Brain (organoid and tissue), 16 donors: ENCODE measurements at places on chromosomes 1 and 21. TPM values are rescaled to one million over a fixed set of nuclear protein-coding genes. Genes with fewer than 3 reads are reported as not detected.

The MGST3 gene
- 196 TPM for polyA plus RNA-seq

The VWA5B1 gene
- 0.14 TPM for polyA plus RNA-seq

DNA sequence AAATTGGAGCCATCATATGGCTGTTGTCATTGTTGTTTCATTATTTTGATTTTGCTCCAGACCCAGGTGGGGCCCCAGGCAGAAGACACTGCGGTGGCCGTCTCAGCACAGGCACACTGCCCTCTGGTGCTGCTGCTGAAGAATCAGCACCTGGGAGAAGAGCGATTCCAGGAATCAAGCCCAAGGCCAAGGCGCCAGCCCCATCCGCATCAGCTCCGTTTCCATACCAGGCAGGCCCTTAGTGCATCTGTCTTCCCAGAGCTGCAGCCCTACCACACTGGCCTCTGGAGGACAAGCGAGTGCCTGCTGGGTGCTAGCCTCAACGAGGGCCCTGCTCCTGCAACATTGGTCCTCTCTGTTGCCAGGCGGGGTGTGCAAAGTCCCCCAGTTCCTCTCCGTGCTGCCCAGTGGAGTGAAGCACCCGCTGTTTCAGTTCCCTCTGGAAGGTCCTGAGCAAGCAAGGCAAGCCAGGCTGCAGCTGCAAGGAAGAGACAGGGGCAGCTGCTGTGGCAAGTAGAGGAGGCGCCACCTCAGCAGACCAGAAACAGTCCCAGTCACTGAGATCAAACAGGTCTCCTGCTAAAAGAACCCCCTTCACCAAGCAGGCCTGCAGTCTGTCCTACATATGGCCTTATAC, 5.2 kb downstream of the GRIK3 start:
- DNase-seq, result no peak

GRCh38 chr1:14745001-14745720, 146.7 kb downstream of the KAZN start:
- peak; percentile 77 for DNase-seq
